Diencephalon (tissue), 1 donor: ENCODE measurements at places on chromosomes 5 and 9. TPM values are rescaled to one million over a fixed set of nuclear protein-coding genes. Genes with fewer than 3 reads are reported as not detected.

PPIC gene
- 7.2 TPM for total RNA-seq

ANKRD18A gene
- 11.3 TPM for total RNA-seq

GARIN3 gene
- total RNA-seq, result not detected

SLC46A2 gene
- not detected for total RNA-seq

SUSD3 gene
- 1.4 TPM for total RNA-seq

TUSC1 gene
- 11.5 TPM for total RNA-seq

ZNF474 gene
- total RNA-seq, result 9.7 TPM

UBE2QL1 gene
- 22.8 TPM for total RNA-seq

MSX2 gene
- total RNA-seq, result 0.69 TPM

IL4 gene
- not detected for total RNA-seq

OR2S2 gene
- total RNA-seq, result not detected

ARL14EPL gene
- total RNA-seq, result not detected

HAUS6 gene
- total RNA-seq, result 28.4 TPM

IL3 gene
- not detected for total RNA-seq

DMRTA1 gene
- total RNA-seq, result 0.92 TPM
